ENCODE measurements at places on chromosomes 13 and 19.

DNA sequence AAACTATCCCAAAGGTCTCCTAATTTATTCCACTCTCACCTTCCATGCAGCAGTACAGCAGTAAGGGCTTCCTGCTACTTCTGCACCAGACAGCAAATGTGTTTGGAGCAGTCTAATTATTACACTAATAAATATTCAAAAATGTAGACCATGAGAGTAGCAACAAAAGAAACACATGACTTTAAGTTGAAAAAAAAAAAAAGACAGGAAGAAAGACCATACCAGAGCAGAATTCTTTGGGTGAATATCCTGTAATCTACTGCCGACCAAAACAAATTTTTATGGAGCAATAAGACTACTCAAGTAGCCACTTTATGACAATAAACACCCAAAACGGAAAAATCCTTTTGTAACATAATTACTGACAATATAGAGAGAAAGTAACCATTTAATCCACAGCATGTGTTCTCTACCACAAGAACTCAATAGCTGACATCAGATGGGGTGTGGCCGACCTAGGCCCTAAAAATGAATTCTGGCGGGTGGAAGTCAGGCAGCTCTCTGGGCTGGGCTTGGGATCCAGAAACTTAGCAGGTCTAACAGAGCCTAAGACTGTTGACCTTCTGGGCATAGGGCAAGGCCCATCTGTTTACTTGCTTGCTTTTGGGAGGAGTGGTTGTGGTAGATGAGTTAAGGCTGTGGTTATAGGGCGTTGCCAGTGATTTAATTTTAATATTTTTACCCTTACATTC is 4.6 kb downstream of the KLF12 start:
- DNase-seq, result no peak

GRCh38 chr13:41613471-41613870 is 156.1 kb downstream of the RGCC start:
- DNase-seq, result no peak

GRCh38 chr13:45295536-45295935 is 45.4 kb downstream of the TPT1 start:
- DNase-seq, result no peak

- DNase-seq, result no peak
Measured at GRCh38 chr19:9910625-9911024, 25.7 kb downstream of the OLFM2 start.

DNA sequence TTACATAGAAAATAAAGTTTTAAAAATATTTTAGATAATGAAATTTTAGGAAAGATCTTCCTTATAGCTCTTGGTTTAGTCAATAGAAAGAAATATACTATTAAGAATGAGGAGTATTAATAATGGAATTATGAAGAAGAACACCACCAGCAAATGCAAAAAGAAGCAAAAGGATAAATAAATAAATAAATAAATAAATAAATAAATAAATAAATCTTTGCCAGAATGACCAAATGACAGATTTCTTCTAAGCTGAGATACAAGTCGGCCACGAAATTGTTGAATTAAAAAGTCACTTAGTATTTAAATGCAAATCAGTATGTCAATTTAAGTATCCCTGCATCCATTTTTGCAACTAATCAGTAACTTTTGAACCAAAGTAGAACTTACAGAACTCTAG is 95.9 kb downstream of the DACH1 start:
- DNase-seq, result no peak

DNA sequence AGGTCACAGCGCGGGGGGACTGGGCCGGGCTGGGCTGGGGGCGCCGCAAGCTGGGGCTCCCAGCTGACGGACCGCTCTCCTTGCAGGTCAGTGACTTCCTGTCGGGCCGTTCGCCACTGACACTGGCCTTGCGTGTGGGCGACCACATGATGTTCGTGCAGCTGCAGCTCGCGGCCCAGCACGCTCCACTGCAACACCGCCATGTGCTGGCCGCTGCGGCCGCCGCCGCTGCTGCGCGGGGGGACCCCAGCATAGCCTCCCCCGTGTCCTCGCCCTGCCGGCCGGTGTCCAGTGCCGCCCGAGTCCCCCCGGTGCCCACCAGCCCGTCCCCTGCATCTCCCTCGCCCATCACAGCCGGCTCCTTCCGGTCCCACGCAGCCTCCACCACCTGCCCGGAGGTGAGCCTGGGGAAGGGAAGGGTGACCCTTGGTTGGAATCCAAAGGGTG is 5.7 kb downstream of the MIDN start:
- no peak for DNase-seq

GRCh38 chr19:47609906-47610894 is 1.3 kb downstream of the BICRA start:
- peak; percentile 32 for DNase-seq

DNA sequence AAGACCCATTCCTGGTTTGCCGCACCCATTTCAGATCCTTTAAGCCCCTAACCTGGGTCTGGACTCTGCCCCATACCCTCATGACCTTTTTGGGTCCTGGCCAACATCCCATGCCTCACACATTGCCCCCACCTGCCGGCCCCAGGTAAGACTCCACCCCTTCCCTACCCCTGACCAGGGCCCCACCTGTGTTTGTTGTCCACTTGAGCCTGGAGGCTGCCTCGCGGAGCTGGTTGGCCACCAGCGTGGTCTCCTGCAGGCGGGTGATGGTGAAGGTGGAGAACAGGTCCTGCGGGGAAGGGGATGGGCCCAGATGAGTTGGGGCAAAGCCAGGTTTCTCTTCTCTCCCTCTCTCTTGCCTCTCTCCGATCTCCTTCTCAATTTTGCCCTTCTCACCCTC is 19.5 kb downstream of the MAN2B1 start:
- DNase-seq, result no peak

DNA sequence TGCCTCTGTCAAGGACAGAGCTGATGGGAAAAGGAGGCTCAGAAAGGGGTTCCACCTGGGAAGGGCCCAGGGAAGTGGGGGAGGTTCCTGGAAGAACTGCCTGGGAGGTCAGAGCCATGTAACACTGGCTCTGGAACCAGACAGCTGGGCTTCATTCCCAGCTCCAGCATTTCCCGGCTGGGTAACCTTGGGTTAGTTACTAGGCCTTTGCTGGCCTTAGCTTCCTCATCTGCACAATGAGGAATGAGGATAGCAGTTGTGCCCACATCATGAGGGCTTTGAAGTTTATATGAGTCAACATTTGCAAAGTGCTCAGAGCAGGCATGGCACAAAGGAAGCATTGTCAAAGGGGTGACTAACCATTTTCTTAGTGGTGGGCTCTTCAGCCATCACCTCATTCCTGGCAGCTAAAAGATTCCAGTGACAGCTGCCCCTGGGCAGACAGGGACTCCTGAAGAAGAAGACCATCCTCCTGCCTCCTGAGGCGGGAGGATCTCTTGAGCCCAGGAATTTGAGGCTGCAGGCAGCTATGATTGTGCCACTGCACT is 1.7 kb upstream of the DNAJB1 start:
- no peak for DNase-seq

- DNase-seq, result no peak
Measured at GRCh38 chr19:3274942-3275582, 50.6 kb downstream of the CELF5 start.

DNA sequence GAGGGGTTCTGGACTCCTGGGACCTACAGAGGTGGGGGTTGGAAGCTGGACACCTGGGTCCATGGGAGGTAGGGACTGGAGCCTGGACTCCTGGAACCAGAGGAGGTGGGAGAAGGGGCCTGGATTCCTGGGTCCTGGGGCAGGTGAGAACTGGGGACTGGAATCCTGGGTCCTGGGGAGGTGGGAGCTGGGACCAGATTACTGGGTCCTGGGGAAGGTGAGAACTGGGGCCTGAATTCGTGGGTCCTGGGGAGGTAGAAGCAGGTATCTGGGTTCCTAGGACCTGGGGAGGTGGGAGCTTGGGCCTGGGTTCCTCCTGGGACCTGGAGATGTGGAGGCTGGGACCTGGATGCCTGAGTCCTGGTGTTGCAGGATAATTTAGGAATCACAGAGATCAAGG is 653 bp downstream of the CLEC4M start:
- DNase-seq, result no peak

- DNase-seq, result no peak
Measured at GRCh38 chr13:98913741-98914140, 64.1 kb downstream of the DOCK9 start.

DNA sequence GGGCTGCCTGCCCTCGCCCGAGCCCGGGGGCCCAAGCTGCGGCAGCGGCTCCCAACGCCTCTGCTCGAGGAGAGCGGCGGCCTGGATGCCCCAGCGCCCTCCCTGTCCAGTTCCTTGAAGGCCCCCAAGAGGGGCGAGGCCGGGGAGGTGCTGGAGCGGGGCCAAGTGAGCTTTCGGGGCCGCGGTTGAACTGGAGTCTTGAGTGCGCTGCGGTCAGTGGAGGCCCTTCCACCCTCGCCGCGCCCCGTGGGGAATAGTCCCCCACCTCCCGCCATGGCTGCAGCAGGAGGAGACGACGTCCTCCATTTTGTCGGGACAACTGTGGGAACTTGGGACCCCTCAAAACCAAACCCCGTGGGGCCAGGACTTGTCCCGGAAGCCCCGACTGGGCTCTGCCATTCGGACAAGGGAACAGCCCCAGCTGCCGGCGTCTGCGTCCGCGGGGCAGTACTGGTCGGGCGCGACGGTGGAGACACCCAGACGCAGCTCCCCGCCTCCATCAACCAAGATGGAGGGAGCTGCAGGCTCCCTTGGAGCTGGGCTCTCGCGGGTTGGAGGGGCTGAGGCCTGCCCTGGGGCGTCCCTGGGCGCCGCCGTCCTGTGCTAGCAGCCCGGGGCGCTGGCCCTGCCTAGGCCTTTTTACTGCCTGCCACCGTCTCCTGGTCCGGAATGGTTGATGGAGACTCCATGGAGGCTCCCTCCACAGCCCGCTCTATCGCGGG is 736 bp upstream of the ZMYM5 start:
- DNase-seq, result peak; percentile 54

DNA sequence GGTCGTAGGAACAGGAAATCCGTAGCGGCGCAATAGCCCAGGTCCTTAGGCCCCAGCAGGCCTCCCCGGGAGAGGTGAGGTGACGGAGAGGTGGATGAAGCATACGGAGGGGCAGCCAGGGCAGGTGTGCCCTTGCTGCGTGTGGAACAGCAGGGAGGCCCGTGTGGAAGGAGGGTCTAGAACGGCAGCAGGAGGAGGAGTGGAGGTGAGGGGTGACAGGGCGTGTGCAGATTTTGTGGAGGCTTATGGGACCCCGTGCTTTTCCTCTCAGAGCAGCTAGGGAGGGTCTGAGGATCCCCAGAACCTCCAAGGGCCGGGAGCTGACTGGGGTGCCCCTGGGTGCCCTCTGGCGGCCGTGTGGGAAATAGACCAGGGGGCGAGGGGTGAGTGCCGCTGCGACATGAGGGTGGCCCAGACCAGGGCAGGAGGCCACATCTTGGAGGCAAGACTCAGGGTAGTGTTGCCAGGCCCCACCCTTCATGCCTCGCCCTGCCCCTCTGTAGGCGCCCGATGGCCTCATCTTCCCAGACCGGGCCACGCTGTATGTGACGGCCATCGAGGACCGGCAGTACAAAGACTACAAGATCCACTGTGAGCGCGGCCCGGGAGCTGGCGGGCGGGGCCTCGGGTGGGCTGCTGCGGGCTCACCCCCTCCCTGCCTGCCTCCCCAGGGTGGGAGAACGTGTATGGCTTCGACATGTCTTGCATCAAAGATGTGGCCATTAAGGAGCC is 5.0 kb upstream of the ADM5 start:
- no peak for DNase-seq

- DNase-seq, result no peak
Measured at GRCh38 chr19:1896508-1896907, 8.7 kb upstream of the ADAT3 start.

GRCh38 chr13:75960538-75960994 is 324.4 kb downstream of the LMO7 start:
- no peak for DNase-seq

- no peak for DNase-seq
Measured at GRCh38 chr13:74662905-74663304, 528.7 kb upstream of the KLF12 start.

GRCh38 chr13:68715651-68716050 is 1392.0 kb upstream of the ATXN8OS start:
- DNase-seq, result no peak

GRCh38 chr19:47765523-47766358 is 12.8 kb upstream of the SELENOW start:
- no peak for DNase-seq

DNA sequence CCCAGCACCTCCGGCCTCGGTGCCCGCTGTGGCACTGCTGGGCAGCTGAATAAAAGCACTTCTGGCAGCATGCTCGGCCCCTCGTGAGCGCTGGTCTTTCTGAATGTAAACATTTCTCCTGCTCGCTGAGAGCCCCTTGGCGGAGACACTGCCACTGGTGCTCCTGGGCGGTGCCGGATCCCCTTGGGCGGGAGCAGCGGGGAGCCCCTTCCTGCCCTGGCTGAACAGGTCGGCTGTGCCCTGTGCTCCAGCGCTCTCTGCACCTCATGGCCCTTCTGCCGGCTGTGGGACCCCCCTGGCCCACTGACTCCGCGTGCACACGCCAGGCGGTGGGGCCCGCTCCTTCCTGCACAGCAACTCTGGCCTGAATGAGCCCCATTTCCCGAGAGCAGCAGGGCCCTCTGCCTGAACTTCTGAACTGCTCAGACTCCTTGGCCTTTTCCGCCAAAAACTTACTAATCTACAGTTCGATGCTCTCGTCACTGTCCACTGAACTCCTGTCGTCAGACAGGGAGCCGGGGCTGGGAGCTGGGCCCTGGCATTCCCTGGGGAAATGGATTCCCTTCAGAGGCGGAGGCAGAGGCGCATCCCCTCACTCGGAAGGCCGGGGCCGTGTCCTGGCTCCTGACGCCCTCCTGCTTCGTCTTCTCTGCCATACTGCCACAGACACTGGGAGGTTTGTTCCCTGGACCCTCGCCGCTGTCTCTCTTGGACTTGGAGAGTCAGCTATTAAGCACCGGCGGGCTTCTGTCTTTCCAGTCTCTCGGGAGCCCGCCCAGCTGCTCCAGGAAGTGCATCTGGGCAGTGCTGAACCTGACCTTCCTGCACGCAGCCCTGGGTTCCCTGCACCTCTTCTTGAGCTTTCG is 14.2 kb downstream of the RB1 start:
- no peak for DNase-seq

DNA sequence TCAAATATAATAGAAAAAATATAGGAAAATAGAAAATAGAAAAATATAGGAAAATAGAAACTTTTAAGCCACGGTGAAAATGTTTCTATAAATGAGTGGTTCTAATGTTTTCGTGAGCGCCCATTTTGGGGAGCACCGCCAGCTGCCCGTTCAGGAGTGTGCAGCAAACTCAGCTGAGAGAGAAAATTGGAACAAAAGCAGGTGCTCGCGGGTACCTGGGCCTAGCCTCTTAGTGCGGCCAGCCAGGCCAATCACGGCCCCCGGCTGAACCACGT is 204 bp upstream of the PDX1 start:
- DNase-seq, result no peak

- DNase-seq, result no peak
Measured at GRCh38 chr19:18171605-18172327, 1.8 kb upstream of the IFI30 start.

GRCh38 chr19:33427801-33428626 is 54.5 kb downstream of the CEBPG start:
- no peak for DNase-seq

- no peak for DNase-seq
Measured at GRCh38 chr13:105193026-105193425, 1342.4 kb downstream of the EFNB2 start.

DNA sequence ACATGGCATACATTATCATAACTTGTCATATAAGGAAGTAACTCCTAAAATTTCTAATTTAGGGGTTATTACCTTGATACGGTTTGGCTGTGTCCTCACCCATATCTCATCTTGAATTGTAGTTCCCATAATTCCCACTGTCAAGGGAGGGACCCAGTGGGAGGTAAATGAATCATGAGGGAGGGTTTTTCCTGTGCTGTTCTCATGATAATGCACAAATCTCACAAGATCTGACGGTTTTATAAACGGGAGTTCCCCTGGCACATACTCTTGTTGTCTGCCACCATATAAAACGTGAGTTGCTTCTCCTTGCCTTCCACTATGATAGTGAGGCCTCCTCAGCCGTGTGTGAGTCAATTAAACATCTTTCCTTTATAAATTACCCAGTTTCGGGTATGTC is 76.0 kb downstream of the ZDHHC20 start:
- DNase-seq, result no peak

Data from effector memory CD4-positive, alpha-beta T cell (primary cell).